ENCODE measurements at places on chromosomes 1 and 21. TPM values are rescaled to one million over a fixed set of nuclear protein-coding genes. Genes with fewer than 3 reads are reported as not detected.

PLXNA2 gene
- 10.2 TPM for total RNA-seq

GRCh38 chr1:50968821-50969610 is 1.0 kb upstream of the CDKN2C start:
- no peak for DNase-seq
- peak overlapping the region; percentile 24 for H3K27ac ChIP-seq
- H3K4me1 ChIP-seq = peaks cover 24% of the 10 kb centered on the region
- H3K4me3 ChIP-seq = peak overlapping the region; percentile 86
- H3K27me3 ChIP-seq = no peaks in the 10 kb centered on the region
- no peaks in the 10 kb centered on the region for H3K36me3 ChIP-seq

GRCh38 chr1:248239478-248239877 is 8.3 kb downstream of the OR2M4 start:
- H3K4me1 ChIP-seq = no peaks in the 10 kb centered on the region
- no peaks in the 10 kb centered on the region for H3K36me3 ChIP-seq
- H3K27me3 ChIP-seq = no peaks in the 10 kb centered on the region
- no peak for DNase-seq
- H3K4me3 ChIP-seq = no peak overlapping the region
- H3K27ac ChIP-seq = no peak overlapping the region

DNA sequence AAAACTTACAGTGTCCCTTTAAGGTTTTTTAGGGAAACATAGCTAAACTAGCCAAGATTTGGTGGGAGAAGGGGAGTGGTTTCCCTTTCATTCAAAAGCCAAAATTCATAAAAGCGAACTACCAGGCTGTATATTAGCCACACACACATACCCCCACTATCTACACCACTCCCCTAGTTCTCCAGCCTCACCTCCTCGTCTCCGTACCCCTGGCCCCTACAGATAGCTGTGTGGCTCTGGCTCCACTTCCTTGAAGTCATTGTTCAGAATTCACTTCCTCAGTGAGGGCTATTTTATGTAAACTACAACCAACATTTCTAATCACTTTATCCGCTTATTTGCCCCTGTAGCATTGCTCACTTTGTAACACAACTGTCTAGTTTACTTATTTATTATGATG is 5.3 kb upstream of the DPH5 start:
- no peak for DNase-seq
- H3K27me3 ChIP-seq = no peaks in the 10 kb centered on the region
- 0 out of 2 replicates have a peak, but pooled peaks cover 8% of the 10 kb centered on the region for H3K36me3 ChIP-seq
- no peak overlapping the region for H3K27ac ChIP-seq
- peaks cover 10% of the 10 kb centered on the region for H3K4me1 ChIP-seq
- no peak overlapping the region for H3K4me3 ChIP-seq

GRCh38 chr21:37458669-37459276 is 92.2 kb downstream of the DYRK1A start:
- DNase-seq = no peak
- peaks cover 16% of the 10 kb centered on the region for H3K4me1 ChIP-seq
- no peaks in the 10 kb centered on the region for H3K36me3 ChIP-seq
- H3K27ac ChIP-seq = no peak overlapping the region
- no peaks in the 10 kb centered on the region for H3K27me3 ChIP-seq

DNA sequence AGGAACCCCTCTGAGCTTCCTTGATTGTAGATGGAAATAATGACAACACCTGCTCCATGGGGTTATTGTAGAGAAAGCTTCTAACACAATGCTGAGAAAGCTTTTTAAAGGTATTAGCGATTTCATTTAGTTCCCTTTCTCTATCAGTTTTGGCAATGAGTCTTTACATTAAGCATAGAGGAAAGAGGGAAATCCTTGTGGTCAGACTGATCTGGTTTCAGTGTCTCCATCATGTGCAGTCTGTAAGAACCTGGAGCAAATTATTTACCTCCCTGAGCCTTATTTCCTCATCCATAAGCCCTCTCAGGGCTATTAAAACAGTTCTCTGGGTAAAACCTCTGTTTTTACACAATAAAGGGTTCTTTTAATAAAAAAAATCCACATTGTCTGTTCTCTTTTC is 87.5 kb downstream of the FGGY start:
- DNase-seq = no peak
- H3K27me3 ChIP-seq = no peaks in the 10 kb centered on the region
- no peaks in the 10 kb centered on the region for H3K4me1 ChIP-seq
- H3K4me3 ChIP-seq = no peak overlapping the region
- H3K27ac ChIP-seq = no peak overlapping the region
- H3K36me3 ChIP-seq = no peaks in the 10 kb centered on the region

DNA sequence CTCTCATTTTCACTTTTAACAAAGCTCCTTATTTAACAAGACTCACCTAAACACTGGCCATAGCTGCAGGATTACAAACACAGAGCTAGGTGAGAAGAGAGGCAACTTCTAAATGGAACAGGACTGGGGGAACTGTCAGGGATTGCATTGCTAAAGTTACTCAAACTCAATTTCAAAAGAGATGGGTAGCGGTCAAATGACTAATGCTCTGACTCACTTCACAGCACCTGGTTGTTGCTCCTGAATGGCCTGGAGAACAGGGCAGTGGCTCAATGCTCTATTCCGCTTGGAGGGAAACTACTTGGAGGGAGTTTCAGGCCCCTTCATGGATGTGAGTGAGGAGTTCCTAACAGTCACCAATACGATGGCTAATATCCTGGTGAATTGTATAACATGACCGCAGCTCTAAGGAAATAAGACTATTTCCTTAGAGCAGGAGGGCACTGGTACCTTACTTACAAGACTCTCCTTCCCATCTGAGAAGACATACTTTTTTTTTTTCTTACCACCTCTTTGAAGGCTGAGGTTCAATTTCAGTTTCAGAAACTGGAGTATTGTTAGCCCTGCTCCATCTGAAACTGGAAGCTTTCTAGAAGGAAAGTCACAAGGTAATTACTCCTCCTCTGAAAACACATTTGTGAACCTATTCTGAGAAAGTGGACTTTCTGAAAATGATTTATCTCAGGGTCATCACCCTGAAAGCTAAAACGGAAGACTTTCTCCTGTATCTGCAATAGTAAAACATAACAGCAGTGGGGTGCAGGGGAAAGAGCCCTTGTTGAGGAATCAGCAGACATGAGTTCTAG is 9.5 kb downstream of the DPT start:
- no peaks in the 10 kb centered on the region for H3K27me3 ChIP-seq
- DNase-seq = peak; percentile 56
- no peak overlapping the region for H3K4me3 ChIP-seq
- peak overlapping the region; percentile 69 for H3K27ac ChIP-seq
- H3K4me1 ChIP-seq = peaks cover 17% of the 10 kb centered on the region
- H3K36me3 ChIP-seq = no peaks in the 10 kb centered on the region

DNA sequence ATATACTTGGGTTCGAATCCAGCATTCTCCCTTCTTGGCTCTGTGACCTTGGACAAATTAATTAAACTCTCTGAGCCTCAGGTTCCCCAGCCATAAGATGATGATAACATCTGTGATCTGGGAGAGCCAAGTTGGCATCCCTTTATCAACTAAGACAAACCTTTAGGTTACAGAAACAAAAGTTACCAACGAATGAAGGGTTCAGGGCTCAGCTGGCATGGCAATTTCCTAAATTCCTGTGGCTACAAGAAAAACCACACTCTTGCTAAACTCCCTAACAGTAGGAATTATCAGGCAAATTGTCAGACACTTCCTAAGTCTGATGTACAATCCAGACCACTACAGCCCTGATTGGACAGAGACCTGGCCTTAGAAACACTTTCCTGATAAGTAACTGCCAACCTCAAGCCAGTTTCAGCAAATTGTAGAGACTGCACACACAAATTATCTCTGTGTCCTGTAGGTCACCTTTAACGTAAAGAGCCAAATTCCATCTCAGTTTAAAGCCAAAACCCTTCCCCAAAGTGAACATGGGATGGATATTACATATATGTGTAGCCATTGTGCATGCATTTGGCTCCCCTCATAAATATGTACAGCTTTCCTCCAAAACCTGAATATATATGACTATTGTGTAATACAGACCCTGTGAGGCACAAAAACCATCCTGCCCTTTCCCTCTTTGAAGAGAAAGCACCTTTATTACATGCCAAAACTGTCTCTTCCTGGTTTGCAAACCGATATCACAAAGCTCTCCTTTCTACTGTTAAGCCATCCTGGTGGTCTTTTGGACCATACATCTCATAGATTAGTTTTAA is 39.5 kb upstream of the EDARADD start:
- no peaks in the 10 kb centered on the region for H3K36me3 ChIP-seq
- DNase-seq = no peak
- no peak overlapping the region for H3K27ac ChIP-seq
- no peaks in the 10 kb centered on the region for H3K4me1 ChIP-seq
- no peak overlapping the region for H3K4me3 ChIP-seq
- H3K27me3 ChIP-seq = no peaks in the 10 kb centered on the region

- no peak overlapping the region for H3K27ac ChIP-seq
- no peaks in the 10 kb centered on the region for H3K27me3 ChIP-seq
- H3K36me3 ChIP-seq = no peaks in the 10 kb centered on the region
- DNase-seq = no peak
- no peak overlapping the region for H3K4me3 ChIP-seq
- H3K4me1 ChIP-seq = no peaks in the 10 kb centered on the region
These were observed 24.8 kb downstream of the ADGRB2 start for GRCh38 chr1:31739346-31739745.

TCHH gene
- not detected for total RNA-seq

LZIC gene
- total RNA-seq = 27.4 TPM

GRCh38 chr1:110266834-110267233 is 56.7 kb downstream of the KCNC4 start:
- H3K4me1 ChIP-seq = no peaks in the 10 kb centered on the region
- no peak overlapping the region for H3K27ac ChIP-seq

GRCh38 chr1:173392895-173393658 is 84.1 kb upstream of the PRDX6 start:
- no peak overlapping the region for H3K4me3 ChIP-seq
- DNase-seq = peak; percentile 14
- H3K27me3 ChIP-seq = no peaks in the 10 kb centered on the region
- no peaks in the 10 kb centered on the region for H3K36me3 ChIP-seq
- H3K27ac ChIP-seq = no peak overlapping the region

GRCh38 chr1:207398986-207399385 is 55.1 kb upstream of the CR2 start:
- peaks cover 4% of the 10 kb centered on the region for H3K4me1 ChIP-seq
- no peaks in the 10 kb centered on the region for H3K27me3 ChIP-seq
- DNase-seq = no peak

DNA sequence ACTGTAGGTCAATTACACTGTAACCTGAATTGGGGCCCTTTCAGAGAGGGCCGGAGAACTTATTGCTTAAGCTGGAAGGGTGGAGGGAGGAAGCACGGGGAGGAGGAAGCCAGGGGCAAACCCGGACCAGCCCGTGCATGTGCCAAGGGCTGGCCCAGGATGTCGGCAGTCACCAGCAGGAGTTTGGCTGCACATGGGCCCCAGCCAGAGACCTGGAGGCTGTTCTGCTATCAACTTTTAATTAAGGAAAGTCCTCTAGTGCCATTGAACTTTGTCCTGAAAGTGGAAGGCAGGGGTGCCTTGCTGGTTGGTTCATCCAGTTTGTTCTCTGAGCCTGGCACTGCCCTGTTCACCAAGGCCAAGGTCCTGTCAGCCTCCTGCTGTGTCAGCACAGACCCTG is 200.8 kb upstream of the VAMP3 start:
- no peaks in the 10 kb centered on the region for H3K36me3 ChIP-seq
- no peak overlapping the region for H3K27ac ChIP-seq
- no peak for DNase-seq
- H3K4me3 ChIP-seq = no peak overlapping the region

DNA sequence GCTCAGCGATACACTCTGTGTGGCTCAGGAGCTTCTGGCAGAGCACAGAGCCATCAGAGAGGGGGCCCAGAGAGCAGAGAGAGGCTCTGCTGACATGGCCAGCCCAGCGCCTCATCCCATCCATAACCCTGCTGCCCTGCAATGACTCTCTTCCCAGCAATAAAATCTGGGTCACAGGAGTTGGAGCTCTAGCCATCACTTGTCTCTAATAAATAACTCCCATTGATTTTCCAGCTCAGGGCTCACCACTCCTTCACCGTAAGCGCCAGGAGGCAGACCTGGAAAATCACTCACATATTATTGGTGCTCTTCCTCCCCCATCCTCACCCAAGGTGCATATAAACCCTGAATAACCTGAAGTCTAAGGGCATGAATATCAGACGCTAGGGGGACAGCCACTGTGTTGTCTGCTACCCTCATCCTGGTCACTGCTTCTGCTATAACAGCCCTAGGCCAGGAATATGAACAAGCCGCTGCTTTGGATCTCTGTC is at the start of gene APCS:
Gene APCS (plus strand): TSS at position 366 of the 491 bp plus-strand sequence. CDS start 96 bp downstream, at position 462.
- no peaks in the 10 kb centered on the region for H3K36me3 ChIP-seq
- no peaks in the 10 kb centered on the region for H3K27me3 ChIP-seq
- DNase-seq = no peak
- no peak within 1 kb of the TSS for H3K4me3 ChIP-seq
- no peak within 1 kb of the TSS for H3K27ac ChIP-seq
- no peaks in the 10 kb centered on the region for H3K4me1 ChIP-seq

GRCh38 chr1:80349218-80349617 is 1342.7 kb upstream of the ADGRL4 start:
- no peak for DNase-seq
- no peak overlapping the region for H3K4me3 ChIP-seq

- H3K4me3 ChIP-seq = no peak overlapping the region
- DNase-seq = no peak
- no peaks in the 10 kb centered on the region for H3K36me3 ChIP-seq
- H3K27me3 ChIP-seq = no peaks in the 10 kb centered on the region
These were observed 14.7 kb downstream of the PTAFR start for GRCh38 chr1:28161751-28162150.

DNA sequence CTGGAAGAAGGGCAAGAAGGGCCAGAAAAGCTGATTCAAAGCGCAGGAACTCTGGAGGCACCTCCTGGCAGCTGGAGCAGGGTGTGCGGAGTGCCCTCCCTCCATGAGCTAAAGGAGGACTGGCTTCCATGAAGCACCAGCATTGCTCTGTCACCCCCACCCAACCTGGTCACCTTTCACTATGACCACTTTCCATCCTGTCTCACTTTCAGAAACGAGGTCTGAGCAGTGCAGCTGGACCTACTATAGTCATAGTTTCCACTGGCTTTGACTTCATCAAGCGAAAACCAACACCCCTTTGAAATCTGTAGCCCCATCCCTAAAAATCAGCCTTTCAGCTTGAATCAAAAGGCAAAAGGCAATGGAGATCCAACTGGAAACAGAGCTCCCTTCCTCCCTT is 84.8 kb upstream of the CACNA1E start:
- H3K4me1 ChIP-seq = no peaks in the 10 kb centered on the region
- no peak overlapping the region for H3K4me3 ChIP-seq
- no peak for DNase-seq
- H3K36me3 ChIP-seq = no peaks in the 10 kb centered on the region
- H3K27ac ChIP-seq = no peak overlapping the region
- H3K27me3 ChIP-seq = peaks cover 49% of the 10 kb centered on the region

- no peak overlapping the region for H3K4me3 ChIP-seq
- H3K27me3 ChIP-seq = no peaks in the 10 kb centered on the region
- no peak for DNase-seq
- no peaks in the 10 kb centered on the region for H3K36me3 ChIP-seq
- no peak overlapping the region for H3K27ac ChIP-seq
- no peaks in the 10 kb centered on the region for H3K4me1 ChIP-seq
These were observed 21.9 kb upstream of the PLD5 start for GRCh38 chr1:242546441-242546840.

GRCh38 chr21:28396421-28396820 is 596.3 kb downstream of the LTN1 start:
- H3K27ac ChIP-seq = no peak overlapping the region
- DNase-seq = no peak
- no peaks in the 10 kb centered on the region for H3K36me3 ChIP-seq
- H3K27me3 ChIP-seq = no peaks in the 10 kb centered on the region
- no peak overlapping the region for H3K4me3 ChIP-seq

GRCh38 chr1:204400882-204401510 is 10.6 kb downstream of the PPP1R15B start:
- DNase-seq = no peak
- peak overlapping the region; percentile 11 for H3K27ac ChIP-seq
- H3K4me1 ChIP-seq = peaks cover 16% of the 10 kb centered on the region
- H3K4me3 ChIP-seq = no peak overlapping the region
- H3K36me3 ChIP-seq = peaks cover 35% of the 10 kb centered on the region
- H3K27me3 ChIP-seq = no peaks in the 10 kb centered on the region

PRDX1 gene
- 1,455 TPM for total RNA-seq

All from PC-9 (cell line).